ENCODE measurements at places on chromosomes 3 and 15.
A peak's percentile ranks its signal among the peaks of the same experiment; 100 is the strongest.

DNA sequence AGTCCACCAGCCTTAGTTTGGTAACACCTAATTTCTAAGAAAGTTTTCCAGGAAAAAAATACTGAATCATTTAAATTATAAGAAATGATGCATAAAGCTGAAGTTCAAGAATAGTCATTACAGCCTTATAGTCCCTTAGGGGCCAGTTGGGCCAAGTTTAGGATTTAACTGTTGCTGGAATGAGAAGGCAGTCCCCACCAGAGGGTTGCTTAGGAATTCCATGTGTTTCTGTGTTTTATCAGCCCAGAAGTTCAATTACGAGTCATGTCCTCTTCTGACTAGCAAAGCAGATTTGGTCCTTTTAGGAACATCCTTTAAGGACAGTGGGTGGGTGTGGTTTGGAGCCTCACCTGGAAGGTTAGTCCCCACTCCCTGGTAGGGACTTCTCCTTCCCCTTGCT, 57.0 kb upstream of the NR2E3 start:
- no peak for DNase-seq

DNA sequence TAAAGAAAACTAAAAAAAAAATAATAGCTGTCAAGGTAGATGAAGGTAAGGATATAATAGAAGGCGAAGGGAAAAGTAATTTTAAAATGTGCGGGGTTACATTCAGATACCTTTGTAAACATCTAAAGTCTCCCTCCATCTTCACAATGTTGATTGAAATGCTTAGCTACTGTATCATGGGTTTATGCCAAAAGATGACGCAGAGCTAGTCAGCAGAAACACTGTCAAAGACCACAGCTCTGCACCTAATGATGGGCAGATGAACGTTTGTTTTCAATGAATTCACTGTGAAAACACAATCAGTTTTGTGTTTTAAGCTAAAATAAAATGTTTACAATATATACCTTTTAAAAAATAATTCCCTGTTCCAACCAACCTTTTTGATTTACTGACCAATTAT, 61.2 kb downstream of the RFTN1 start:
- DNase-seq = no peak

DNA sequence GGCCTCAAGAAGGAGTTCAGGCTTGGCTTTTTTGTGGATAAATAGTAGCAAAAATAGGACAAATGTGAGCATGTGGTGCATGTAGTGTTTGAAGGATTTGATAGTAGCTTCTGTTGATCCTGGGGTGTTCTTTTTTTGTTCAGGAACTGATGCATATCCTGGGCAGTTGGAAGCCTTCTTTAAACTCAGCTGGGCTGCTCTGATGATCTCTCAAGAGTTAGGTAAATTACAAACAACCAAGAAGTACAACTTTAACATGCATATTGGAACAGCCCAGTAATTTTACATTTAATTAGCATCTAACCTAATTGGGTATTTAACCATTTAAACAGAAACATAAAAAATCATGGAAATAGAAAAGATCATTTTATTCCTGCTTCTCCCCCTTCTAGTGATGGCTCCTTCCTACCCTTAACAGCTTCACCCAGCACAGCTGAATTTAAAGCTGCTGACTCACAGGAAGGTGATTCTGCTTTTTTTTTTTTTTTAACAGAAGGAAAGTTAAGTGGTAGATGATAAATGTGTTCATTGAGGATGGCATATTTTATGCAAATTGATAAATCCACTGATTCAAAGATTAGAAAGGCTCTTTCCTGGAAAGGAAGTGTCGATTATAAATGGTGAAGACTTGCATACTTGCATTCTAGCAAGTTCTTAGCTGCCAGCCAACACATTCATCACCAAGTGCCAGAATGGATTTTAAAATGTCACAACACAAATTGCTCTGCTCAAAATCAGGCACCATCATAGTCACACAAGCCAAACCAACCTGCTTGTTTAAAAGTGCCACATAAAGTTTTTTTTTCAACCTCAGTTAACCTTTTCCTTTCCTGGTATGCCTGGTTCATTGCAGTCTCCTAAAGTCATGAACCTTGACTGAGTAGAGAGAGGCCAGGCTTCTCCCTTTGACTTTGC, 20.0 kb downstream of the SLC35G2 start:
- DNase-seq = no peak

GRCh38 chr3:134722969-134723368, 72.1 kb upstream of the EPHB1 start:
- no peak for DNase-seq

- no peak for DNase-seq
Measured at GRCh38 chr3:104178680-104179079, 1188.0 kb upstream of the ALCAM start.

GRCh38 chr15:79811406-79812405, 85.1 kb downstream of the MTHFS start:
- DNase-seq = peak; percentile 77

- no peak for DNase-seq
Measured at GRCh38 chr15:31840849-31841476, 189.4 kb upstream of the CHRNA7 start.

DNA sequence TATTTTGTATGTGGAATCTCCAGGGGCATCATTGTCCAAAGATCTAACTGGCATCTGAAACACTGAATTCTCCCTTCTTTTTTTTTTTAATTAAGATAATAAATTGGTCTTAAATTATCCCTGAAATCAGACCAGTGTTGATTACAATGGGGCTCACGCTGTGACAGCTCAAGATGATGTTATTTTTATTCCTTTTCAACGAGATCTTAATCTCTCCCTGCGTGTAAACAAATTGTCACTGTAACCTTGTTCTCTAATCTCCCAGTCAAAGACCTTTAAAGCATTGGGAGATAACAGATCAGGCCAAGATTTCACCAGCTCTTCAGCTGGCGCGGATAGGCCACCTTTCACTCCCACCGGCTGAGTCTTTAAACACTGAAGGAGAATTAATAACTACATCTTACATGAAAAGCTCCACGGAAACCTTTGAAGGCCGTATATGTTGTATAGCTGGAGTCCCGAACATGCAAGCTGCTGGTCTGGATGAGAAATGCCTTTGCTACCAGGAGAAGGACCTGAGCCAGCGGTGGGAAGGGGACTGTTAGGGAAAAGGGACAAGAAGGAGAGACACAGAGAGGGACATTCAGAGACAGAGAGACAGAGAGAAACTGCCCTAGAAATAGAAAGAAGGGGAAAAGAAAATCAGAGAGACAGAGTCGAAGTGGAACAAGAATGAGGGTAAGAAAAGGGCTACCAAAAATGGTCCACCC, 418.8 kb upstream of the NR2F2 start:
- DNase-seq = no peak

GRCh38 chr3:14879211-14879874, 60.6 kb downstream of the FGD5 start:
- DNase-seq = peak; percentile 53

DNA sequence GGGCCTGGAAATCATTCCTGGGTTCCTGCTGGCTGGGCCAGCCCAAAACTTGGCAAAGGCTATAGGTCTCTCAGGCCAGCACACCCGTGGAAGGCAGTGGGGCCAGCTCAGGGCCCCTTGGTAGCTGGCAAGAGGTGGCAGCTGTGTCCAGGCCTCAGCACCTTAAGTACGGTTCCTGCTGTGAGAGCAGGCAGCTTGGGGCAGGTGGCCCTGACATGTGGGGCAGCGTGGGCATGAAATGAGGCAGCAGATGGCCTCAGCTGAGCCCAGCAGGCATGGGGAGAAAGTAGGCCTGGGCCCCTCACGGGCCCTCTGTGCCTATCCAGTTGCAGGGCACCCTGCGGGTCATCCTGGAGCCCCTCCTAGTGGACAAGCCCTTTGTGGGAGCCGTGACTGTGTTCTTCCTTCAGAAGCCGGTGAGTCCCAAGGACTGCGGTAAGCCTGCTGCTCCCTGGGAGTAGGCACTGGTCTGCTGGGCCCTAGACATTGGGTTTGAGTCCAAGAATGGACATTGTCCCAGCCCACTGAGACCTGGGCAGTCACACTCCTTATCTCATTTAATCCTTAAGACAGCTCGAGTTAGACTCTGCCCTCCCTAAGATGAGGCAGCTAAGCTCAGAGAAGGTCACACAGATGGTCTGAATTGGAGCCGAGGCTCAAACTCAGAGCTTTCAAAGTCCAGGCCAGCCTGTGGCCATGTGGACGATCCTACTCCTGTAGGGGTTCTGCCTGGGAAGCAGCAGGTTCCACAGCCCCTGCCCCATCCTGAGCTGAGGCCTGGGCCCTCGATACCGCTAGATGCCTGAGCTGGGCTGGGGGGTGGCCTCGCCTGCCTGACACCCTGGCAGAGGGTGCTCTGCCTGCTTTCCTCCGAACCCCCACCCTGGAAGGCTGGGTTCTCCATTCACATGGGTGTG, 25.5 kb downstream of the ESYT3 start:
- peak; percentile 60 for DNase-seq

- peak; percentile 10 for DNase-seq
Measured at GRCh38 chr3:126112531-126113237, 28.8 kb upstream of the SLC41A3 start.

DNA sequence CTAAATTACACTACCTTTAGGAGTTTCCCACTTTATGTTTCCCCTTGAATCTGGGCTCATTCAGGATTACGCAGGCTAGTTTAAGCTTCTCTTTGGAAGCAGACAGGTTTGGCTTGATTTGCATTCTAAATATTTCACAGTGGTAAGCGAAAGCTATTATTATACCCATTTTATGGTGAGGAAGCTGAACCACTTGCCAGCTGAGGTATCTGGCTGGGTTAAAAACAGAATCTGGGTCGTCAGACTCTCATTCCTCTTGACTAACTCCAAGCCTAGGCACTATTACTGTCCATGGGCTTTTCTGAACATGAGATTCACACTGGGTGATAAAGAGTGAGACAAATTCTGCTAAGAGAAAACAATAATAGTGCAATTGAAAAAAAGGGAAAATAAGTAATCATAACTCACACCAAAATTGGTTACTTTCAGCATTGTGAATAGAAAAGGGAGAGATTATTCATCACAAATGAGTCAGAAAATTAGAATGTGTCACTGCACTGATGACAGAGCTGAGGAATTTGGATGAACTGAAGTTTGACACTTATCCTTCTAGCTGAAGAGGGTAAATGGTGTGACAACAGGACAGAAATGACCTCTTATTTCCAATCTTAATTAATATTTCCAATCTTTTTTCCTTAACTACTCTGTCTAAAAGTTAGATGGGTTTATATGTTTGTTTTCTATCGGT, 211.3 kb downstream of the TIGIT start:
- no peak for DNase-seq

DNA sequence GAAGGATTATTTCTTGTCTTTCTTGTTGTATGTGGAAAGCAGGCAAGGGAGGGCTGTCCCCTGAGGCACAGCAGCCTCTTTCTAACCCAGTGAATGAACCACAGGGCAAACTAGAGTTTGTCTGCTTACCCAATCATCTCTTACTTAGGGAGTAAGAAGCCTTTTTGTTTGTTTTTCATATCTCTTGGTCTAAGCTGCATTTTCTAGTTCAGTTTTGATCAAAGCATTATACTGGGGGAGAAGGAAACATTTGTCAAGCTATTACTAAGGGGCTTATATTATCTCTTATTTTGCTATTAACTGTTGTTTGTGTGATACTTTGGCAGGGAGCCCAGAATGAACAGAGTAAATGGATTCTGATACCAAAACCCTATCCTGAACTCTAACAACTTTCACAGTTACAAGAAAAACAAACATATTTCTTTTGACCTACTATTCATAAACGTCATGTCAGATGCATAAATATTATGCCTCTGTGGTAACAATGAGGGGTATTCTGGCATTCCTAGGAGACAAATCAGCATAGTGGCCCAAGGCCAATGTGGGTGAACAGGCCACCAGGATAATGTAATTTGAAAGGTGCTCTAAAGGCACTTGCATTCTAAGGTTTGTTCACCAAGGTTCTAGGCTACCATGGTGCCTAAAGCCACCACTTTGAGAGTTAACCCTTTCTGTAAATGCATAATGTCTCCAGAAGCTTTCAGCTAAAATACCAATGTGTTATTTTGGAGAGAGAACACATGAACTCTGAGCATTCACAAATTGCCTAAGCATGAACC, 271.6 kb upstream of the ZPLD1 start:
- DNase-seq = peak; percentile 29

GRCh38 chr3:24341668-24342067, 153.0 kb downstream of the THRB start:
- no peak for DNase-seq

DNA sequence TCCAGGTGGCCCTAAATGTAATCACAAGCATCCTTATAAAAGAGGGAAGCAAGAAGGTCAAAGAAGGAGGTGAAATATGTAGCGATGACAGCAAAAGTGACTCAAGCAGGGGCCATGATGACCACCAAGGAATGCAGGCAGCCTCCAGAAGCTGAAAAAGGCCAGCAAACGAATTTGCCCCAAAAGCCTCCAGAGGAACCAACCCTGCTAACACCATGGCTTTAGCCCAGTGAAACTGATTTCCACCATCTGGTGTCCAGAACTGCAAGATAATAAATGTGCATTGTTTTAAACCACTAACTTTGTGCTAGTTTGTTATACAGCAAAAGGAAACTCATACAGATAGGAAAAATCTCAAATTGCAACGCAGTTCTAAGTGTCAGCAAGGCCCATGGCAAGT, 23.0 kb upstream of the RBSN start:
- DNase-seq = no peak

DNA sequence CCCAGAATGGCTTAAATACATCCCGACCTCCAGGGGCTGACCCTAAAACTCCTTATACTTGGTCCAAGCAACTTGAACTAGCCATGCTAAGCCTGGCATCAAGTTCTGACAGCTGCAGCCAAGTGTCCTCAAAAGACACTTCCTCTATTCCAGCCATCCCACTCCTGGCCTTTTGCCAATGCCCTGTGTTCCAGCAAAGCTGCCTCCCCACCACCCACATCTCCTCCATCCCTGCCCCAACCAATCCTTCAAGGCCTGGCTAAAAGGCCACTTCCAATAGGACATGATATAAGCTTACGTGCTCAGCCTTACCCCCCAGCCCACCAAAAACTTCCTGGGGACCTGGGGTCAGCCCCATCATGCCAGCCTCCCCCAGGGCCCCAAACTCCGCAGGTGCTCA, 40.9 kb downstream of the SEMA3G start:
- peak; percentile 41 for DNase-seq

GRCh38 chr15:36682101-36682500, 102.7 kb downstream of the CDIN1 start:
- DNase-seq = no peak

DNA sequence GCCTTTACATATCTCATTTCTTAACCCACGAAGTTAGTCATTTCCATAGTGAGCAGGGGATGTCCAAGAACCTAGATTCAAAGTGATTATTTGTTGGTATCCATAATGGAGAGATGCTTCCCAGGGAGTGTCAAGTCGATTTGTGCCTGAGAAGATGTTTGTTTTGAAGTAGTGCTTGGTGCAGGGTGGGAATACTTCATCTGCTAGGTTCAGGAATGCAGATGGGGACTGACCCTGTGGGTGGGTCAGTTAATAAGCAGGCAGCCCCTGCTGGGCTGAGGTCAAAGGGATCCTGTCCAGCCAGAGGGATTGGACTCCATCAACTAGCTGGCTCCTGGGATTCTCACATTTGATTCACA, 44.1 kb upstream of the VILL start:
- DNase-seq = no peak

DNA sequence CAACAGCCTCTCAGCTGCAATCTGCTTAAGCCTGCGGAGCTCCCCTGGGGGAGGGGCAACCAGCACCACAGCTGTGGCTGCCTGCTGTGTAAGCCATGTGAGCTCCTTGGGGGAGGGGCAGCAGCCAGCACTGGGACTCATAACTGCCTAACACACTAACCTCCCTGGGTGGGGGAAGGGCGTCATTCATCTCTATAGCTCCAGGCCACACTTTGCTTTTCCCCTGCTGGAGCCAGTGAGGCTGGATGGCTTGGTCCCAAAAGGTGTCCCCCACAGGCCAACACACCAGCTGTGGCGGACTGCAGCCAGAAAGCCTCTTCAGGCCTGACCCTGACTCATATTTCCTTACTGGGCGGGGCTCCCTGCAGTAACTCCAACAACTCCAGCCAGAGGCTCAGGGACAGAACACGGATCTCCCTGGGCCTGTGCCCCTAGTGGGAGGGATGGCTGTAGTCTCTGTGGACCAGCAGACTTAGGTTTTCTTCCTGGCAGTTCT, 129.8 kb downstream of the PPM1L start:
- DNase-seq = peak; percentile 90

All from femur (tissue), 1 donor.